ENCODE measurements at places on chromosomes 13 and 19. TPM values are rescaled to one million over a fixed set of nuclear protein-coding genes. Genes with fewer than 3 reads are reported as not detected.

Gene ZNF723
- total RNA-seq: not detected

Gene SMAD9
- 17.8 TPM for total RNA-seq

GRCh38 chr19:15437355-15438123 lies 12.2 kb downstream of the WIZ start:
- H3K27me3 ChIP-seq: peaks cover 14% of the 10 kb centered on the region
- no peak overlapping the region for H3K4me3 ChIP-seq
- no peaks in the 10 kb centered on the region for H3K36me3 ChIP-seq
- peaks cover 5% of the 10 kb centered on the region for H3K4me1 ChIP-seq
- no peak overlapping the region for H3K27ac ChIP-seq

Gene PRTN3
- not detected for total RNA-seq

Gene WDR88
- total RNA-seq: not detected

DNA sequence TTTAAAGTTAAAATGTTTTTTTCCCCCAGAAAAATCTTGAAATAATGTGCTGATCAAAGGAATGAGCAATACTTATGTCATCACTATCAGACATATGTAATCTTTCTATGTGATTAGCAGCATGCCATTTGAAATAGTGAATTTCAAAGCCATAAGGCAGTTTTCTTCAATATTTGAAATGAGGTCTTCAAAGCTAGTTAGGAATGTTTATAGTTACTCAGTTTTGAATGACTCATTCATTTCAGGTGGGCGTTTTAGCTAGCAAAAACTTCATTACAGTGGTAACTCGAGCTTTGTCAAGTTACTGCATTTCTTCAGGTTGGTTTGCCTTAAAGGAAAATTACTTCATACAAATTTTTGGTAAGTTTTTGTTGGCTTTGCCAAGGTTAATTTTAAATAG lies 102.1 kb downstream of the ATP8A2 start:
- H3K27me3 ChIP-seq: peaks cover 28% of the 10 kb centered on the region
- H3K27ac ChIP-seq: no peak overlapping the region
- no peaks in the 10 kb centered on the region for H3K36me3 ChIP-seq
- H3K4me3 ChIP-seq: no peak overlapping the region
- no peaks in the 10 kb centered on the region for H3K4me1 ChIP-seq
- DNase-seq: no peak

GRCh38 chr13:107462501-107462900 lies 752.8 kb downstream of the LIG4 start:
- H3K4me1 ChIP-seq: no peaks in the 10 kb centered on the region
- no peaks in the 10 kb centered on the region for H3K27me3 ChIP-seq
- H3K4me3 ChIP-seq: no peak overlapping the region
- no peak for DNase-seq
- H3K36me3 ChIP-seq: no peaks in the 10 kb centered on the region

Gene ATXN8OS
- total RNA-seq: not detected

Gene TMEM38A
- 12.1 TPM for total RNA-seq

DNA sequence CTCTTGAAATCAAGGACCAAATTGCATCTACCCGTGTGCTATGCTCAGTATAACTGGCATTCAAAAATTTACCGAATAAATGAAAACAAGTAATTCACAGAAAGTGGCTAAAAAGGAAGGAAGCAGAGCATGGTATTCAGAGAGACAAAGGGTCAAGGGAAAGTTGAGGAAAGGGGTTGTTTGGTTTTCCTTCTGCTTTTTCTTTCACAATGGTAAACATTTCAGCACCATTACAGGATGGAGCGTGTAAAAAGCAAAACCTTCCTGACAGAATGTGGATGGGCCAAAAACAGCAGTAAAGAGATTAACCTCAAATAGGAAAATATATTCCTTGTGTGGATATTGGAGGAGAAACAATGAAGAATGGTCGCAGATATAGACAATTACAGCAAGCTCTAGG lies 14.8 kb downstream of the DIAPH3 start:
- H3K4me3 ChIP-seq: no peak overlapping the region
- no peak for DNase-seq
- H3K27me3 ChIP-seq: no peaks in the 10 kb centered on the region
- H3K27ac ChIP-seq: no peak overlapping the region

Gene SIAH3
- total RNA-seq: not detected

Gene CAPS
- 1.9 TPM for total RNA-seq

DNA sequence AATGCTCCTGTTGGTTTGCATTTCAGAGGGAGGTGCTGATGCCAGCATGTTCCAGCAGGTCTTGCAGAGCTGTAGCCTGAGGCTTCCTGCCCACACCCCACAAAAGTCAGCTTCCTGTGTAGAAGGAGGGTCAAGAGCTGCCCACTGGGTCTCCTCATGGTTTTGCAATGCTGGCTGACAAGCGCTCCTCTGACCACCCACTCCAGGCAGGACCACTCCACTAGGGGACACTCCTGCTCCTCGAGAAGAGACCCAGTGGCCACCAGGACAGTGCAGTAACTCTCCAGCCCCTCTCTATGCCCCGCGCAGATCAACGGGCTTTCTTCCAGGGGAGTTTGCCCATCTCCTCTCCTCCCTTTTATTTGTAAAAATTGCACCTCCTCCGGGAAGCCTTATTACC lies 72.9 kb upstream of the UQCRFS1 start:
- no peak overlapping the region for H3K4me3 ChIP-seq
- DNase-seq: peak; percentile 31
- H3K4me1 ChIP-seq: no peaks in the 10 kb centered on the region
- H3K27me3 ChIP-seq: peaks cover 6% of the 10 kb centered on the region
- no peaks in the 10 kb centered on the region for H3K36me3 ChIP-seq
- H3K27ac ChIP-seq: no peak overlapping the region

DNA sequence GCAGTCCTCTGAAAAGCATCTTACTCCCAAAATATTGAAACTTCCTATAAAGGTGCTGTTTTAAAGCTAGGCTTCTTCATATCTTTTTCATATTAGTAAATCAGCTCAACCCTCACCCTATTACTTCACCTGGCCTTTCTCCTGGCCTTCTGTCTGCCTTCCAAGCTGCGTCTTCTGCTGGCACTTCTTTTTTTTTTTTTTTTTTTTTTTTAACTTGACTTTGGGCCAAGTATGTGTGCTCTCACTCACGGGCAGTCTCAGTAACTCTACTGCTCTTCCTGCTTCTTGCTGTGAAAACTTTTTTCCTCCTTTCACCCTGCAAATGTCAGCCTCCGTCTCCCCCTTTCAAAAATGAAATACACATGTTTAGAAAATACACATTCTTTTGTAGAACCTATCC lies 41.2 kb upstream of the KCTD4 start:
- no peaks in the 10 kb centered on the region for H3K36me3 ChIP-seq
- no peak overlapping the region for H3K27ac ChIP-seq
- no peak for DNase-seq
- H3K27me3 ChIP-seq: no peaks in the 10 kb centered on the region
- no peaks in the 10 kb centered on the region for H3K4me1 ChIP-seq

DNA sequence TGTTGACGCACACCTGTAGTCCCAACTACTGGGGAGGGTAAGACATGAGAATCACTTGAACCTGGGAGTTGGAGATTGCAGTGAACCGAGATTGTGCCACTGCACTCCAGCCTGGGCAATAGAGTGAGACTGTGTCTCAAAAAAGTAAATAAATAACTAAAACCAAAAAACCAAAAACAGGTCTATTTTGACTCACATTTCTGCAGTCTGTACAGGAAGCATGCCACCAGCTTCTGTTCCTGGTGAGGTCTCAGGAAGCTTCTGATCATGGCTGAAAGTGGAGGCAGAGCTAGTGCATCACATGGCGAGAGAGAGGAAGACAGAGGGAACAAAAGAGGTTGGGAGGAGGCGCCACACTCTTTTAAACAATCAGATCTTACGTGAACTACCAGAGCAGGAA lies 142.5 kb downstream of the ITGBL1 start:
- H3K36me3 ChIP-seq: no peaks in the 10 kb centered on the region
- H3K27ac ChIP-seq: no peak overlapping the region
- DNase-seq: no peak
- no peaks in the 10 kb centered on the region for H3K4me1 ChIP-seq
- no peak overlapping the region for H3K4me3 ChIP-seq

Gene ZNF548
- 15.1 TPM for total RNA-seq

GRCh38 chr19:42529248-42529764 lies 1.0 kb upstream of the CEACAM1 start:
- H3K27me3 ChIP-seq: peaks cover 9% of the 10 kb centered on the region
- H3K36me3 ChIP-seq: no peaks in the 10 kb centered on the region
- H3K27ac ChIP-seq: no peak overlapping the region
- H3K4me1 ChIP-seq: no peaks in the 10 kb centered on the region
- peak; percentile 27 for DNase-seq
- H3K4me3 ChIP-seq: no peak overlapping the region

GRCh38 chr13:75871059-75871458 lies 234.9 kb downstream of the LMO7 start:
- no peaks in the 10 kb centered on the region for H3K4me1 ChIP-seq
- no peaks in the 10 kb centered on the region for H3K36me3 ChIP-seq
- no peak overlapping the region for H3K27ac ChIP-seq
- no peaks in the 10 kb centered on the region for H3K27me3 ChIP-seq

DNA sequence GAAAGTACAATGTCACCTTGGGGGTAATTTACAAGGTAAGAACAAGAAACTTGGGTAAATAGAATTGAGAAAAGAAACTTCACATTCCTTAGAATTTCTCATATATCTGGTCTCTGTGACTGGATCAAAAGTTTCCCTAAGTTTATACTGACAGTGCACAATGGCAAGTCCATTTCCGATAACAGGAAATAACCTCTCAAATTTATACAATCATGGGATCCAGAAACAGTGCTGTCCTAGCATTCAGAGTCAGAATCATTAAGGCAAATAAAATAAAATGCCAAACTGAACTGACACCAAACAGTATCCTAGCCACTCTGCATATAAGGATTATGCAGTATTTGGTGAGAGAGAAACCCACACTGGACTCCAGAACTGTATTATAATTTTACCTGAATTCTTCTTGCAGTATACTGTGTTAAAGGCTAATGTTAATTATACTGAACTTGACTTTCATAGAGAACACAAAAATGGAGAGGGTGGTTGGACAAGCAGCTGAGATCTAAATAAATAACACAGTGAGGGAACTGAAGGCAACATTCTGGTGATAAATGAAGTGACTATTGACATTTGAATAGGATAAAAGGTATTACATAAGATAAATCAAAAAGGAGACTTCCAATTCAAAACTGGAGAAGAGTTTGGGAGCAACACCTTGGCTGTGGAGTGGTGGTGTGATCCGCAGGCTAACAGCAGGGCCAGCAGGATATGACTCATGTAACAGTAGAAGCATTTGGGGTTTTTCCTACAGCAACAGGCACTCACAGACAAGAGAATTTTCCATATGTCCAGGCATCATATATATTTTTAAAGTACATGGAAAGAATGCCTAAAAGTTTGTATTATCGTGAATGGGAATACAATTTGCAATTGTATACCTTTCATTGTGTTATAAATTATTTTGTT lies 932.5 kb upstream of the MIR17HG start:
- H3K4me1 ChIP-seq: peaks cover 21% of the 10 kb centered on the region
- peak; percentile 23 for DNase-seq
- H3K36me3 ChIP-seq: no peaks in the 10 kb centered on the region
- H3K4me3 ChIP-seq: no peak overlapping the region
- no peaks in the 10 kb centered on the region for H3K27me3 ChIP-seq

DNA sequence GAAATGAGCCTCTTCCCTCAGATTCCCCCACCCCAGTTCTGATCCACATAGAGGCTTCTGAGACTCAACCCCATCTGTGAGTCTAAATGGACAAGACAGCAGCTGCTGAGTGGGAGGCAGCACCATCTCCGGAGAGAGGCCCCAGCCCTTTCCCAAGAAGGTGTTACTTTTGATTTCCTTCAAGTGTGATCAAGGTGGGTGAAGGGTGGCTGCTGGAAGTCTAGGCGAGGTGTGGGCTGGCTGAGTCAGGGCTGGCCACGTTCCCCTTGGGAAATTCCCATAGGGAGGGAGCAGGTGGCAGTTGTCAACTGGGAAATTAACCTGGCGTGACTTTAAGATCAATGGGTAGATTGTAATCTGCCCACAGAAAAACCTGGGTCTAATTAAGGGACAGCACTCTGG lies 148.0 kb downstream of the FOXO1 start:
- no peak overlapping the region for H3K27ac ChIP-seq
- peaks cover 20% of the 10 kb centered on the region for H3K4me1 ChIP-seq
- DNase-seq: peak; percentile 61

GRCh38 chr13:25478186-25478585 lies 106.4 kb downstream of the ATP8A2 start:
- peaks cover 22% of the 10 kb centered on the region for H3K27me3 ChIP-seq
- no peak for DNase-seq
- no peak overlapping the region for H3K4me3 ChIP-seq
- no peaks in the 10 kb centered on the region for H3K4me1 ChIP-seq

- peak; percentile 43 for DNase-seq
- H3K4me1 ChIP-seq: peaks cover 24% of the 10 kb centered on the region
- H3K4me3 ChIP-seq: no peak overlapping the region
Observed at GRCh38 chr19:11264452-11265176, 2.3 kb upstream of the DOCK6 start.

Gene CGB7
- not detected for total RNA-seq

GRCh38 chr13:109918179-109918711 lies 131.9 kb upstream of the IRS2 start:
- DNase-seq: peak; percentile 22
- H3K27me3 ChIP-seq: no peaks in the 10 kb centered on the region
- no peak overlapping the region for H3K27ac ChIP-seq
- H3K4me1 ChIP-seq: 0 out of 2 replicates have a peak, but pooled peaks cover 2% of the 10 kb centered on the region
- no peak overlapping the region for H3K4me3 ChIP-seq

- H3K4me1 ChIP-seq: peaks cover 7% of the 10 kb centered on the region
- H3K27ac ChIP-seq: no peak overlapping the region
- no peak overlapping the region for H3K4me3 ChIP-seq
- peaks cover 43% of the 10 kb centered on the region for H3K36me3 ChIP-seq
- H3K27me3 ChIP-seq: no peaks in the 10 kb centered on the region
Observed at GRCh38 chr19:49863254-49863934, 4.0 kb downstream of the PNKP start.

Gene CLEC4M
- total RNA-seq: not detected

Gene CYP2A7
- not detected for total RNA-seq

DNA sequence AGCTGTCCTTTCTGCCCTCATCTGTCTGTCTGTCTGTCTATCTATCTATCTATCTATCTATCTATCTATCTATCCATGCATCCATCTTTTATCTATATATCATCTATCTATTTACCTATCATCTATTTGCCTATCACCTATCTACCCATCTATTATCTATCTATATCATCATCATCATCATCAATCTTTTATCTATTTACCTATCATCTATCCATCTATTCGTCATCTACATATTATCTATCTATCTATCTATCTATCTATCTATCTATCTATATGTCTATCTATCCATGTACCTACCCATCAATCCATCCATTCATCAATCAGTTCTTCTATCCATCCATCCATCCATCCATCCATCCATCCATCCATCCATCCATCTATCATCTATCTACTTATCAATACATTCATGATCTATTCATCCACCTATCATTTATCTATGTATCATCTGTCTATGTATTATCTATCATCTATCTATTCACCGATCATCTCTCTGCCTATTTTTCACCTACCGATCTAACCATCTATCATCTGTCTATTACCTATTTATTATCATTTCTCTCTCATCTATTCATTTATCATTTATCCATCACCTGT lies 49.2 kb upstream of the ADGRE1 start:
- H3K4me3 ChIP-seq: no peak overlapping the region
- no peak for DNase-seq
- no peaks in the 10 kb centered on the region for H3K36me3 ChIP-seq
- H3K27me3 ChIP-seq: no peaks in the 10 kb centered on the region
- no peaks in the 10 kb centered on the region for H3K4me1 ChIP-seq

All from SJCRH30 (cell line).